Stimulated activated CD4-positive, alpha-beta T cell treated with anti-CD3 and anti-CD28 coated beads, TNF-alpha, amount 100 ng/mL, for 48 hours (primary cell): ENCODE measurements at places on chromosomes 1 and 21.

DNA sequence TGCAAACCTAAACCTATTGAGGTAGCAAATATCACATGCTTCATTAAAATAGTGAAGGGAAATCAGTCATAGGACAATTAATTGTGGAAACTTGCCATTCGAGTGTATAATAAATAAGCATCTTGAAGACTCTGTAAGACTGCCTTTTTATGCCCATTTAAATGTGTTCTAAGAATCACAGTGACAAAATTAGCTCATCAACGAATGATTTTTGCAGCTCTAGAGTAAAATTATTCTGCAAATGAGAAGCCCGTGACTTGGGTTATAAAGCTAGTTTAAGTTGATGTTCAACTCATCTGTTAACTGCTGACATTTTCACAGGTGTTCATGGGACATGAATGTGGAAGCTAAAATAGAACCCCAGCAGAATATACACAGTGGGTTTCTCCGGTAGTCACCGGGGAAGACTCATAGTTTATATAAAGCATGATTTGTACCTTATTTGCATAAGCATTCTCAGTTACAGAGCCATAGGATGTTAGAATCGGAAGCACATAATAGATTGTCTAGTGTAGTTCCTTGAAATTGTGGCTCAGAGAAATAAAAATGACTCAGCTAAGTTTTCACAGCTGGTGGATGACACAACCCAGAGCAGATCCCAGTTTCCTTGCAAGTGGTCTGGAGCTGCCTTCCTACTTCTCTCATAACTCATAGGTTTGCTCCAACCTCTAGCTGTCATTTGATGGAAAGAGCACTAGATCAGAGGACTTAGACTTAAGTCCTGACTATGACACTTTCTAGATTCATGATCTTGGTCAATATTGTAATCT, 107.3 kb downstream of the UCHL5 start:
- DNase-seq, result no peak

DNA sequence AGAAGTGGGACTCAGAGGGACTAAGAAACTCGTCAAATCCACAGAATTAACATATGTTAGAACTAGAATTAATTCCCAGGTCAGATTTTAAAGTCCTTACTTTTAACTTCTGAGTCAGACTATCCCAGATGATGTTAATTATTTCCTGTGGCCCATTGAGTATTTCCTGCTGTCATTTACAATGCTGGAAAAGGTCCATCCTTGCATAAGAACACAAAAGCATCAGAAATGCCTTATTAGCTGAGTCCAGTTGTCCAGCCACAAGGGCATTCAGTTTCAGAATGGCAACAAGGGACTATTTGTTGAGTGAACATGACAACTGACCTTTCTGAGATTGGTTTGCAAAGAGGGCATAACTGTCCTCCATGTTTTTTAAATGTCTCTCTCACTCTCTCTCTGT, 16.5 kb upstream of the HIVEP3 start:
- no peak for DNase-seq

- no peak for DNase-seq
These were observed 60.0 kb downstream of the NRDC start for GRCh38 chr1:51818487-51818886.

GRCh38 chr1:226064816-226065248, 2.3 kb downstream of the H3-3A start:
- no peak for DNase-seq

GRCh38 chr1:180190091-180190490, 35.4 kb downstream of the QSOX1 start:
- DNase-seq, result no peak
